ENCODE measurements at places on chromosomes 6 and 20.

- DNase-seq, result no peak
Measured at GRCh38 chr6:26388441-26388840, 5.5 kb downstream of the BTN2A2 start.

DNA sequence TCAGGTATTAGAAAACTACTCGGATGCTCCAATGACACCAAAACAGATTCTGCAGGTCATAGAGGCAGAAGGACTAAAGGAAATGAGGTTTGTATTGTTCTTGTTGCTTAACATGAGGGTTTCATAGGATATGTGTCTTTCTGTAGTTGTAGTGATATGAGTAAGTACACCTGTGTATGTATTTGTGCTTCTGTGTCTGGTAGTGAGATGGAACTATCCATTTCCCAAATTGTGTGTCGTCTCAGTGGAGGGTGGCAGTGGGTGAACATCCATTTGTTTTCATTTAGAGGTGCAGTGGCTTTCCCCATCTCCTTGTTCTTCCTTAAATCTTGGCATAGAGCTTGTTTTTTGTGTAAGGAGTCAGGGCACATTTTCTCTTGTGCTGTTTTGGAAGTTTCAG is 8.2 kb downstream of the ASXL1 start:
- DNase-seq, result no peak

GRCh38 chr6:157648561-157648960 is 174.5 kb upstream of the SNX9 start:
- DNase-seq, result no peak

- DNase-seq, result no peak
Measured at GRCh38 chr20:58340853-58341252, 31.3 kb downstream of the RAB22A start.

- DNase-seq, result no peak
Measured at GRCh38 chr6:116265041-116265829, 11.4 kb upstream of the TSPYL4 start.
